ENCODE measurements at places on chromosomes 6 and 20. TPM values are rescaled to one million over a fixed set of nuclear protein-coding genes. Genes with fewer than 3 reads are reported as not detected.

MTFR2 gene
- total RNA-seq: 13.2 TPM

OR2H2 gene
- total RNA-seq: not detected

ATP6V1G2 gene
- total RNA-seq: 1.8 TPM

ADGRG6 gene
- 67.9 TPM for total RNA-seq

RMND1 gene
- 28.0 TPM for total RNA-seq

RBBP8NL gene
- total RNA-seq: 0.59 TPM

SLA2 gene
- 0.12 TPM for total RNA-seq

RSPO3 gene
- not detected for total RNA-seq

ESR1 gene
- total RNA-seq: 0.17 TPM

PDYN gene
- total RNA-seq: not detected

BPIFB1 gene
- total RNA-seq: 0.17 TPM

HCRTR2 gene
- total RNA-seq: not detected

SLC17A3 gene
- not detected for total RNA-seq

GRIK2 gene
- total RNA-seq: 0.64 TPM

GNAS-AS1 gene
- not detected for total RNA-seq

TMEM170B gene
- 1.0 TPM for total RNA-seq

CCM2L gene
- total RNA-seq: 1.4 TPM

CEP43 gene
- 15.8 TPM for total RNA-seq

TUBB1 gene
- not detected for total RNA-seq

MAP7 gene
- total RNA-seq: 35.5 TPM

MYBL2 gene
- total RNA-seq: 92.1 TPM

TRIM10 gene
- total RNA-seq: 0.98 TPM

STMND1 gene
- total RNA-seq: not detected

PIM1 gene
- 26.2 TPM for total RNA-seq

DSP gene
- 104 TPM for total RNA-seq

BNIP5 gene
- not detected for total RNA-seq

BTBD9 gene
- total RNA-seq: 10.9 TPM

BPIFA1 gene
- not detected for total RNA-seq

SAMD3 gene
- 7.5 TPM for total RNA-seq

LTB gene
- 0.64 TPM for total RNA-seq

CCR6 gene
- not detected for total RNA-seq

C2 gene
- total RNA-seq: 3.1 TPM

SERINC1 gene
- 45.2 TPM for total RNA-seq

SPATA25 gene
- total RNA-seq: 0.42 TPM

TP53RK gene
- total RNA-seq: 9.2 TPM

KCNS1 gene
- not detected for total RNA-seq

GLYATL3 gene
- not detected for total RNA-seq

MCHR2 gene
- total RNA-seq: not detected

CYP21A2 gene
- 1.4 TPM for total RNA-seq

ADAM33 gene
- not detected for total RNA-seq

NKX2-4 gene
- total RNA-seq: not detected

RAD21L1 gene
- total RNA-seq: 0.17 TPM

FAM83B gene
- total RNA-seq: 16.9 TPM

TNNC2 gene
- total RNA-seq: not detected

ACOT8 gene
- 12.2 TPM for total RNA-seq

Data from HCT116 (cell line).